ENCODE measurements at places on chromosomes 5 and 9.

- no peak overlapping the region for H3K4me3 ChIP-seq
- H3K36me3 ChIP-seq, result peaks cover 70% of the 10 kb centered on the region
- H3K4me1 ChIP-seq, result peaks cover 81% of the 10 kb centered on the region
- peak overlapping the region; percentile 70 for H3K27ac ChIP-seq
- H3K27me3 ChIP-seq, result no peaks in the 10 kb centered on the region
These were observed 18.3 kb downstream of the DOCK2 start for GRCh38 chr5:169655353-169655752.

DNA sequence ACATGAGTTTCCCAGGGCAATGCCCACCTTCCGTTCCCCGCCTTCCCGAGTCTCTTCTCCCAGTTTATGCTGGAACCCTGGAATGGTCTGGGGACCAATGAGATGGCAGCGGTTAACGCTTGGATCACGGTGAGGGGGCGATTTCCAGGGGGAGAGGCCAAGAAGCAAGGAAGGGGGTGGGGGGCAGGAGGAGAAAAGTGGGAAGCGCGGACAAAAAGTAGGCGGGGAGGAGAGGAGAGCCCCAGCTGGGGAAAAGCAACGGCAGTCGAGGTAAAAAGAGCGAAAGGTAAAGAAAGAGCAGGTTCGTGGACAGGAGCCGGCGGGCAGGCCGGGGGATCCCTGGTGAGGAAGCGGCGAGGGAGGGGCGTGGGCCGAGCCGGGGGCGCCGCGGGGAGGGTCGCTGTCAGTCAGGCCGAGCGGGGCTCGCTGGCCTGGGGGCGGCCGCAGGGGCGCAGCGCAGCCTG lies 508 bp upstream of the SNCAIP start:
- no peaks in the 10 kb centered on the region for H3K36me3 ChIP-seq
- H3K27me3 ChIP-seq, result peaks cover 49% of the 10 kb centered on the region

DNA sequence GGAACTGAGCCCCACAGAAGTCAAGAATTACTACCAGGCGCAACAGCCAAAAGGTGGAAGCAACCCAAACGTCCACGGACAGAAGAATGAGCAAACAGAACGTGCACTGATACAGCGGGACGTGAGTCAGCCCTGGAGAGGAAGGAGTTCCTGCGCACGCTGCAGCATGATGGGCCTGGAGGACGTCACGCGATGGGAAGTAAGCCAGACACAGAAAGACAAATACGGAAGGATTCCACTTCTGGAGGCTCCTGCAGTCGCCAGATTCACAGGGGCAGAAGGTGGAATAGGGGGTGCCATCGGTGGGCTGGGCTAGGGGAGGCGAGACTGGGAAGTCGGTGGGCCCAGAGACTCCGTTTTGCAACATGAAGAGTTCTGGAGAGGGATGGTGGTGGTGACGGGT lies 80.3 kb upstream of the PHYKPL start:
- H3K27me3 ChIP-seq, result no peaks in the 10 kb centered on the region
- no peak for DNase-seq
- H3K4me1 ChIP-seq, result no peaks in the 10 kb centered on the region
- peaks cover 2% of the 10 kb centered on the region for H3K36me3 ChIP-seq
- no peak overlapping the region for H3K4me3 ChIP-seq

GRCh38 chr9:19946441-19947109 lies 157.7 kb upstream of the SLC24A2 start:
- peak; percentile 35 for DNase-seq
- H3K36me3 ChIP-seq, result no peaks in the 10 kb centered on the region
- H3K4me1 ChIP-seq, result peaks cover 4% of the 10 kb centered on the region
- H3K27ac ChIP-seq, result no peak overlapping the region
- peaks cover 7% of the 10 kb centered on the region for H3K27me3 ChIP-seq
- no peak overlapping the region for H3K4me3 ChIP-seq

DNA sequence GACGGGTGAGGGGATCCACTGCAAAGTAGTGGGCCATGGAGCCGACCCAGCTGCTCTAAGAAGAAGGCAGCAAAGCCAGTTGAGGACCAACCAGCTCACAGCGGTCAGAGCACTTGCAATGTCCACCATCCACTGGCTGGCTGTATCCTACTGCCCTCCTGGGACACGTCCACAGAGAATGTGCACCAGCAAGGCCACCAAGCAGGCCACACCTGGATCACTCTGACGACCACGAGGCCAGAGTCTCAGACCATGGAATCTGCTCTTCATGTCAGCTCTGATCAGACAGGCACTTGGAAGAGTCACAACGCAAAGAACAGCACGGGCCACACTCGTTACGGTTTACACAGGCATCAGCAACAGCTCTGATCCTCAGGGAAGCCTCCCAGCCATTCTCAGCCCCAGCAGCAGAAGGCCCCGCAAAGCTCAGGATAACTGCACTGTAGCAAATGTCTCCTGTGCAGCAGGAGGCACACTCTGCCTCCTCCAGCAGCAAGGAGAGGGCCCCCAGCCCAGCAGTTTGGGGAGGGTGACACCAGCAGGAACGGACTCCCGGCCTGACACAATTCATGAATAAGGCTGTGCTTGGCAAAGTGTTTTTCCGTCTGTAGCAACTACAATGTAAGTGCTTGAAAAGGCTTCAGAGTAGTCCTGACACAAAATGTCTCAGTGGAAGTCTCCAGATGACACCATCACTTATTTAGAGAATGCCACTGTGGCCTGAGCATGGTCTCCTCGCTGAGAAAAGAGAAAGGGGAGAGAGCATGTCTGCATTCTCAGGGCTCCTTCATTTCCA lies 15.7 kb downstream of the SEMA4D start:
- H3K36me3 ChIP-seq, result peaks cover 66% of the 10 kb centered on the region
- DNase-seq, result peak; percentile 10
- H3K4me1 ChIP-seq, result peaks cover 86% of the 10 kb centered on the region
- peaks cover 3% of the 10 kb centered on the region for H3K27me3 ChIP-seq
- H3K27ac ChIP-seq, result peak overlapping the region; percentile 93
